Thymus (tissue), 14 donors: ENCODE measurements at places on chromosomes 6 and 20. TPM values are rescaled to one million over a fixed set of nuclear protein-coding genes. Genes with fewer than 3 reads are reported as not detected.

DNA sequence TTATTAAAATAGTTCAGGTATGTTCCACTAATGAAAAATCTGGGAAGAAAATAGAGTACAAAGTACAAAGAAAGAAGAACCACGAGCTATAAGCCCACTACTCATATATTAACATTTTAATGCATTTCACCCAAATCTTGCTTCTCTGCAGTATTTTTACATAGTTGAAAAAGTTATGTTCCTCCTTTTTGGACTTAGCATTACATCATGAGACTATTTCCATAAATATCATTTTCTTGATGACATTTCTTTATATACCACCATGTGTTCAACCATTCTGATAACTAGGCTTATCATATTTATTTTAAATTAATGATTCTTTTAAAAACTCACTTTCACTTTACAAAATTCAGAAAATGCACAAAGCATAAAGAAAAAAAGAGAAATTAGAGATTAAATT is 3.0 kb downstream of the IPCEF1 start:
- DNase-seq: no peak

Gene DUSP15
- total RNA-seq: 0.76 TPM

DNA sequence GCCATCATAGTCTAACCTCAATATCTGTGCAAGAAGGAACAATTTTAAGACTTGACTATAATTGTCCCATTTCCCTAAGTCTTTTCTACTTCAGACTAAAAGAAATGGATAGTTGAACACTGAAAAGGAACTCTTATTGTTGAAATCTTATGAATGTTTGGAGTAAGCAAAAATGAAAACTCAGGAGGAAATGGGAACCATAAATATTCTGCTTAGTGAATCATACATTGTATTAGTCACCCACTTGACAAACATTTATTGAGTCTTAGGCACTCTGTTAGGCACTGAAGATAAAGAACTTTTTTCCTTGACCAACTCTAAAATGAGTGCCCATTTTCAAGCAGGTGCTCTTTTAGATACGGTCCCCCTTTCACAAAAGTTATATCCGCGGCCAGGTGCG is 8.7 kb downstream of the CCDC170 start:
- no peak for DNase-seq

DNA sequence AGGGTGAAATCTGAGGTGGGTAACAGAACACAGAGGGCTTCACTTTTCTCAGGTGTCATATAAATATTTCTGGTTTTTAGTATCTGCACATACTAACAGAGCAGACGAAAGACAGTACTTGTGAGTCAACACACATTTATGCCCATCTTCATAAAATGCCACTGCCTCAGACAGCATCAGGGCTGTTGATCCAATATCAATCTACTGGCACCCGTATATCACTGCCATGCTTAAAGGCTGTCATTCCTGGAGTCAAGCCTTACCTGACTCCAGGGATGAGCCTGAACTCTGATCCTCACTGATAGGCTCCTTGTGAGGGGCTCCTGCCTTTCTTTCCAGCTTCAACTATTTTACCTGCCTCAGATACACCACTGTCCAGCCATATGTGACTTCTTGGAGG is 595.7 kb downstream of the TFAP2B start:
- no peak for DNase-seq

DNA sequence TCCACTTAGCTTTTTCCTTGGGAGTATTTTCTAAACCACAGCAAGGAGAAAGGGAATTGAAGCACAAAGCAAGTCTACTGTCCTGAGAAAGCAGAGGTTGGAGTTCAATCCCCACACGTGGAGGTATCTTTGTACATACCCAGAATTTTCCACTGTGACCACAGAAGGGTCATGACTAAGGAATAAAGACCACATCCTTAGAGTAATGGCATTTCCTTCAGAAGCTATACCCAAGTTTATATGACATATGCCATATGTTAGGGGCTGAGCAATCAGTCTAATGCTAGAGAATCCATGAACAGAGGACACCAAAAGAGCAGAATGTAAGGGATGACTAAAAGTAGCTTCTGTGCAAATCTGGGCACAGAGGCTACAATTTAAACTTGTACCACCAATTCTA is 46.4 kb downstream of the ATG5 start:
- DNase-seq: no peak

- DNase-seq: peak; percentile 58
These were observed 154.5 kb downstream of the HACE1 start for GRCh38 chr6:104705095-104705707.

Gene MACROD2
- 1.6 TPM for total RNA-seq

DNA sequence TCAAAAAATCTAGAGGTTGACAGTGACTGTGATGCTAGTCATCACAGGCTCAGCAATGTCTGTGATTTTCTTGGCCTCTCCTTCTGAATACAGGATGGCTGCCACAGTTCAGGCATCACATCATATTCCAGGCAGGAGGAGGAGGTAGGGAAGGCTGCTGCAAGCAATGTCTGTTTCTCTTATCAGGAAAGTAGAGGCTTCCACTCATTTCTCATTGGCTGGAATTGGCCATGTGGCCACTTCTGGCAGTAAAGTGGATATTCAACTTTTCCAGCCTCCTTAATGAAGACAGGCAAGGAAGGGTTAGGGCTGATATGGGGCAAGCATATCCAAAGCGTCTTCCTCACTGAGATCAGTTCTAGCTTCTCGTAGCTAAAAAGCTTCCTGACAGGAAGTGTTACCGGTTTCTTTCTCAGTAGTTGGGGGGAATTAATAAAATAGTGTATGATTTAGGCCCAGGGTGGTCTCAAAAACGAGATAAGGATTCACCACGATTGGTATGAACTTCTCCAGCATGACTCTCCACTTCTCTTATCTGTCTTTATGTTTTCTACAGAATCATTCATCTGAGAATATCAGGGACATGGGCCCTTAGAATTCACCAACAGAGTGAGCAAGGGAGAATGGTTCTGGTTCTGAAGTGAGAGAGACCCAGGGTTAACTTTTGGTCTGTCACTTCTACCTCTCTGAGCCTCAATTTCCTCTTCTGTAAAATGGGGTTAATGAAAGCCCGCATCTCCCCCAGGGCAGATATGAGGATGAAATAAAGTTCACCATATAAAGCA is 32.7 kb upstream of the PSMF1 start:
- no peak for DNase-seq

GRCh38 chr6:125285936-125286335 is 15.8 kb downstream of the HDDC2 start:
- no peak for DNase-seq

Gene C6orf15
- total RNA-seq: 0.38 TPM

Gene FAM83B
- total RNA-seq: 6.6 TPM
